ENCODE measurements at places on chromosomes 1 and 21.

GRCh38 chr1:213947200-213947801 is 40.5 kb upstream of the PROX1 start:
- no peak for DNase-seq

DNA sequence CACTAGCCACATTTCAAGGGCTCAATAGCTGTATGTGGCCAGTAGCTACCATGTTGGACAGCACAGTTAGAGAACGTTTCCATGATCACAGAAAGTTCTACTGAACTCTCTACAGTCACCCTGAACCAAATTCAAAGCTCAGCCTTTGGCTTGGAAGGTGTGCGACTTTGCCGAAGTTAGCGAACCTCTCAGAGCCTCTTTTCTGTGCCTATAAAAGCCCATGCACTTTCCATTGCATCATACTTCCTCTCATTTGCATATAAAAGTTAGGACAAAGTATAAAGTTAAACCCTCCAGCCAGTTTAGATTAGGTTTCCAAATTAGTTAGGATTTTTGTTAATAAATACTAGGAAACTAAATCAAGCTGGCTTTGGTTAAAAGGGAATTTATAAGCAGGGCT is 4.7 kb upstream of the SLC1A7 start:
- no peak for DNase-seq

DNA sequence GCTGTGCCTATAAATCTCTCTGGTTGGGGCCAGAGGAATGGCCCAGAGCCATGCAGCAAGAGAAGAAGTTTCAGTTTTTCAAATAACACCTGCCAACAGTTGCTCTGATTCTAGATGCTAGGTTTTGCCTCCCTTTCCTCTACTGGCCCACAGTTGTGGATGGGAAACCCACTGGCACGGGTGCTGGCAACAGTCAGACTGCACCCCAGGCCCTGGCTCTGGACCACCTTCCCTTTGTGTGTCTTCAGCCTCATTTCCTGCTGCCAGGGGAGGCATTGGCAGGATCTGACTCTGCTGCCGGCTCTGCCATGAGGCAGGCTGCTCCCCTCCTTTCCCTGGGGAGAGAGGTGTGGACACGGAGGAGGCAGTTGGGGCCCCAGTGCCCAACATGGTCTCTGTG is 142.0 kb downstream of the IGSF21 start:
- no peak for DNase-seq

DNA sequence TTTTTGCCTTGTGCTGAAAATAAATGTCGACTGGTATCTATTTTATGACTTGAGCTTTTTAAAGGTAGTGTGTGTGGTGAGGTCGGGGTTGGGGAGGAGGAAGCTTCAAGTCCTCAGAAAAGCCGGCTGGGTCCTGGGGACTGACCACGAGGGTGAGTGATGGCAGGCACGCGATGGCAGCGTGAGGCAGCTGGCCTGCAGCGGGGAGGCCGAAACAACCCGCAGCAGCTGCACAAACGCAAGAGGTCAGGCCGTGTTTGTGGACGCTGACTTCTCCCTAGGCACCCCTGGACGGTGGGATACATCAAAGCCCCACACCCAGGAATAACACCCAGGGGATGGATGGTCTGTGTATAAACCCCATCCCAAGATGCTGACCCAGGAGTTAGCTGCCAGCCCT is 51.4 kb downstream of the ZBTB18 start:
- no peak for DNase-seq

DNA sequence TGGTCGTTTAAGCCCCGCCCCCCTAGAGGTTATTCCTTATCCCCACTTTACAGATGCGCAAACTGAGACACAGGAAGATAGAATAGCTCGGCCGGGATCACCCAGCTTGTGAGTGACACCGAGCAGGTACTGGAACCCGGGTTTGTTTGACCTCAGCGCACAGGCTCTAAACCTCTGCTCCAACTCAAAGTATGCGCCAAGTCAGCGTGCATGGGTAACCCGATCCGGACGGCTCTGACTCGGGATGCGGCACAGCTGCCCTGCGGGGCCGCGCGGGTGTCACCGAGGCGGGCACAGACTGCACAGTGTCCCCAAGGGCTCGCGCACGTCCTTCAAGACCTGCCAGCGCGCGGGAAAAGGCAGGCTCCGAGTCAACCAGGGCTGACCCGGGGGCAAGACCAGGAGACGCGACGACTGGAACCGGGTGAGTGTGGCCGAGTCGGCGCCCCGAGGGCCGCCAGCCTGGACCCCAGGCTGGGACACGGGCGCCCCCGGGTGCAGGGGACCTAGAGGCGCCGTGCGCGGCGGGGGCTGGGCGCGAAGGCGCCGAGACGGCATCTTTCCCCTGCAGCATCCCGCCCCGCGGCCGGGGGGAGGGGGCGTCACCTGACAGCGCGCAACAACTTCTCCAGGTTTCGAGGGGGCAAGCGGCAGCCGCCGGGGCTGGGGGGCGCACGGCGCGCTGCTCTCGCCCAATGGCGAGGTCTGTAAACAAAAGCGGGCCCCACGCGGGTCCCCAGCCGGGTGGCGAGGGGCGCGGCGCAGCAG is 101.9 kb upstream of the SOD1 start:
- no peak for DNase-seq

DNA sequence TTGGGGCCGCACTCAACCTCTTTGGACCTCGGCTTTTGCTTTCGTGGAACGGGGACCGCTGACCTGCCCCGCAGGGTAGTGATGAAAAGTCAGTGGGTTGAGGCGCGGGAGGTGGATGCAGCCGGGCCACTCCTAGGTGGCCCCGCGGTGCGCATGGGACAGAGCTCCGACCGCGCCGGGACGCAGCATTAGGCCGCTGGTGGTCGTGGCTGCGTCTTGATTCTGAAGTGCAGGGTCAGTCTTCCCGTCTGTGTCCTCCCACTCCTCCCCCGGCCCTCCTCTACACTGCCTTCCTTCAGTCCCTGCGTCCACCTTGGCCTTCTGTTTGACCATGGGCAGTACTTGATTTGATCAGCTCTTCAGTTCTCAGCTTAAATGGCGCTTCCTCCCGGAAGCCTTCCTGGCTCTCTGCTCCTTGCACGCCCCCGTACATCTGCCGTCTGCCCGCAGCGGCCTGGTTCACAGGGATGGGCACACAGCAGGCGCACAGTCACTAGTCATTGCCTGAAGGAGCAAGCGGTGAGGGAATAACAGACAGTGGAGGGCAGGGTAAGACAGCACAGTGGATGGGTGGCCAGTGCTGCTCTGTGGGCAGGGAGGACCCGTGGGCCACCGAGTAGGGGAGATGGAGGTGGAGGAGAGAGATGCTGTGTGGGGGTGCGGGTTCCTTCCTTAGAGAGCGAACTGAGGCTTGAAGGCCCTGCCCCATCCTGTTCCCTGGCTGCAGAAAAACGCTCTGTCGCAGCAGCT is 633 bp downstream of the THEMIS2 start:
- DNase-seq, result no peak
